Omental fat pad (tissue), 4 donors: ENCODE measurements at places on chromosomes 2 and 18. TPM values are rescaled to one million over a fixed set of nuclear protein-coding genes. Genes with fewer than 3 reads are reported as not detected.

Gene CD28
- 16.3 TPM for total RNA-seq

Gene SOCS6
- total RNA-seq, result 21.1 TPM

Gene SIX2
- total RNA-seq, result 13.7 TPM

Gene COBLL1
- 67.9 TPM for total RNA-seq

Gene LMAN1
- 100 TPM for total RNA-seq

Gene PDCD1
- total RNA-seq, result 4.8 TPM

Gene ARHGAP15
- 12.2 TPM for total RNA-seq

Gene MYL12B
- 263 TPM for total RNA-seq

Gene INHBB
- total RNA-seq, result 41.4 TPM
